Activated T-cell treated with anti-CD3 and anti-CD28 coated beads, Interleukin-2, amount 50 U/mL, for 72 hours (primary cell): ENCODE measurements at places on chromosomes 12 and 14.

- H3K27ac ChIP-seq: no peak overlapping the region
- H3K4me3 ChIP-seq: no peak overlapping the region
- H3K36me3 ChIP-seq: peaks cover 3% of the 10 kb centered on the region
- H3K4me1 ChIP-seq: peaks cover 4% of the 10 kb centered on the region
- no peak for DNase-seq
- H3K27me3 ChIP-seq: no peaks in the 10 kb centered on the region
These were observed 22.7 kb downstream of the CGRRF1 start for GRCh38 chr14:54532111-54533012.

DNA sequence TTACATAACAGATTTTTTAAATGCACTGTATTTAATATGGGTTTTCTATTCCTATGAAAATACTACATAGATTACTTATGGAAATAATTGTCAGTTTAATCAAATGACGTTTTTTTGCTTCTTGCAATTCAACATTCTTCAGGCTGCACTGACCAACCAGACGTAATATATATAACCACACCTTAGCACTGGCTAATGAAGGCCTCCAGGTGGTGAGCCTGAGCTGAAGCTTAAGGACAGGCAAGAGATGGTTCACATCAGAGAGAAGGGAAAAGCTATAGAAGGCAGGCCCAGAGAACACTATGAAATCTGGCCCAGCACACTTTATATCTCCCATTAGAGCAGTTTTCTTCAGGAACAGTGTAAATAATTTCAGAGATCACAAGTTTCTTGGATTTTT lies 2.8 kb upstream of the MDGA2 start:
- H3K4me1 ChIP-seq: no peaks in the 10 kb centered on the region
- H3K4me3 ChIP-seq: no peak overlapping the region
- peaks cover 32% of the 10 kb centered on the region for H3K27me3 ChIP-seq
- peaks cover 4% of the 10 kb centered on the region for H3K36me3 ChIP-seq
- H3K27ac ChIP-seq: no peak overlapping the region

- peaks cover 3% of the 10 kb centered on the region for H3K36me3 ChIP-seq
- H3K4me1 ChIP-seq: no peaks in the 10 kb centered on the region
- no peak overlapping the region for H3K4me3 ChIP-seq
These were observed 61.9 kb downstream of the KICS2 start for GRCh38 chr12:64160021-64160710.

DNA sequence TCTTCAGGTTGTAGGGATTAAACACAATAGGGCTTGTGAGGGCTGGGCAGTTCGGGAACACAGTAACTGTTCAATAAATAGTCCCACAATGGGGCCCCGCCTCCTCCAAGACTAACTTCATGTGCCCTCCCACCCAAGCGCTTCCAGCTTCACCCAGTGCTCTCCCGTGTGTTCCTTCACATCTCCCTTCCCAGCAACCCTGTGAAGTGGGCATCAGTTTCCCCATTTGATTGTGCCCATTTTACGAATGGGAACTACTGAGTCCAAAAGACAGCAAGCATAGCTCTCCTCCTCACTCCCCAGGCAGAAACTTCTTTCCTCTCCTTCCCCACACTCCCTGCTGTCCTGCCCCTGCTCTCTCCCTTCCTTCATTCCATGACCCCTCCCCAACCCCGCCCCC lies 6.2 kb upstream of the TRPV4 start:
- H3K27ac ChIP-seq: no peak overlapping the region
- H3K4me3 ChIP-seq: no peak overlapping the region
- no peaks in the 10 kb centered on the region for H3K36me3 ChIP-seq
- peaks cover 8% of the 10 kb centered on the region for H3K27me3 ChIP-seq

DNA sequence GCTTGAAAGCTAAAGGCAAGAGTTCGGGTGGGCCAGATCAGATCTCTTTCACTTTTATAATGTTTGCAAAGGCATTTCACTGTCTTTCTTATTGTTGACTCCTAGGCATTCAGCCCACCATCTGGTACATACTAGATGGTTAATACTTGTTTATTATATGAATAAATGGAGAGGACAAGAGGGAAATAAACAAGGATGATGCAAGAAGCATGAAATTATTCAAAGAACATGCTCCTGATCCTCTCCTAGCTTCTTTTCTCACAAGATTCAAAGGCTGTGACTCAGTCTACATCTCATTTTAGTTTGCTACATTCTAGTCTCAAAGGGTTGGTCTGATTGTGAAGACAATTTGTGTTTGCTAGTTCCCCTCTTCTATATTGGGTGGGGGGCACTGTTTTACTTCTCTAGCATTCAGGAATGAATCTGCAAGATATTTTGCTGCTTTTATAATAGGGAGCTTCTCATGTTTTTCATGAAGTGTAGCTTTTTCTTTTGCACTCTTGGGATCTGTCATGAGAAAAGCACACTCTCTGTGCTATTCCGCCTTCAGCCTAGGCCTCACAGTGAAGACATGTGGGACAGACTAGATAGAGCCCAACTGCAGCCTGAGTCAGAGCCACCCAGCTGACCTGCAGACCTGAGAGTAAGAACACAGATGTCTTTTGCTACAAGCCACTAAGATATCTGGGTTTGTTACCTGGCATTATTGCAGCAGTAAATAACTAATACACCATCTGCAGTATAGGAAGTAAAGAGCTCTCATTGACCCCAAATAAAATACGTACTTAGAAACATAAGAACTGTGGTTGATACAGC lies 65.7 kb downstream of the PTHLH start:
- H3K4me1 ChIP-seq: no peaks in the 10 kb centered on the region
- no peaks in the 10 kb centered on the region for H3K36me3 ChIP-seq
- H3K27ac ChIP-seq: no peak overlapping the region

GRCh38 chr12:112359290-112359689 lies 22.9 kb downstream of the HECTD4 start:
- H3K36me3 ChIP-seq: no peaks in the 10 kb centered on the region
- H3K27ac ChIP-seq: no peak overlapping the region
- H3K4me1 ChIP-seq: peaks cover 6% of the 10 kb centered on the region
- DNase-seq: no peak

DNA sequence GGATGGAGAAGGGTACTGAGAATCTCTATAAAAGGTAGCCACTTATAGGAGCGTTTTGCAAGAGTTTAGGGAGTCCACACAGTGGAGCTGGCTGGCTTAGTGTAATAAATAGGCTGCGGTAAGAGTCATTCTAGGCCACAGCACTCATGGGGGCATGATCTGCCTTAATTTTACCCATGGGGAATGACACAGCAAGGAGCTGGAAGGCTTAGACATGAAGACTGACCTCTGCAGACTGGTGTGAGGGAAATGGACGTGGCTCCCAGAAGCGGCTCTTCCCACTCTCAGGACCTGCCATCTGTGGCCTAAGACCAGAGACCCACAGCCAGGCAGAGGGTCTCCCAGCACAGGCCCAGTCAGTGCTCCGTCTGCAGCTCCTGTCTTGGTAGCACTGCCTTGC lies 173.3 kb downstream of the PPM1H start:
- peaks cover 43% of the 10 kb centered on the region for H3K4me1 ChIP-seq
- DNase-seq: no peak
- H3K4me3 ChIP-seq: no peak overlapping the region
- H3K36me3 ChIP-seq: no peaks in the 10 kb centered on the region
- no peak overlapping the region for H3K27ac ChIP-seq
- H3K27me3 ChIP-seq: peaks cover 42% of the 10 kb centered on the region

- H3K4me1 ChIP-seq: peaks cover 12% of the 10 kb centered on the region
- no peak overlapping the region for H3K27ac ChIP-seq
- H3K4me3 ChIP-seq: no peak overlapping the region
- no peaks in the 10 kb centered on the region for H3K36me3 ChIP-seq
- no peak for DNase-seq
- peaks cover 44% of the 10 kb centered on the region for H3K27me3 ChIP-seq
These were observed 31.5 kb downstream of the SPTB start for GRCh38 chr14:64848239-64848638.

- no peak for DNase-seq
- H3K4me1 ChIP-seq: peaks cover 21% of the 10 kb centered on the region
- H3K36me3 ChIP-seq: no peaks in the 10 kb centered on the region
- no peak overlapping the region for H3K27ac ChIP-seq
- no peaks in the 10 kb centered on the region for H3K27me3 ChIP-seq
These were observed 100.4 kb downstream of the RFLNA start for GRCh38 chr12:124395284-124395752.

GRCh38 chr12:111596985-111597830 lies 1.9 kb downstream of the ATXN2 start:
- peak overlapping the region; percentile 96 for H3K4me3 ChIP-seq
- H3K4me1 ChIP-seq: peaks cover 44% of the 10 kb centered on the region
- H3K27ac ChIP-seq: peak overlapping the region; percentile 87
- no peaks in the 10 kb centered on the region for H3K27me3 ChIP-seq
- DNase-seq: peak; percentile 23
- H3K36me3 ChIP-seq: peaks cover 4% of the 10 kb centered on the region

- peaks cover 47% of the 10 kb centered on the region for H3K4me1 ChIP-seq
- DNase-seq: no peak
- no peaks in the 10 kb centered on the region for H3K27me3 ChIP-seq
- H3K36me3 ChIP-seq: peaks cover 5% of the 10 kb centered on the region
These were observed 41.5 kb downstream of the PITPNM2 start for GRCh38 chr12:123109319-123109772.

- H3K27ac ChIP-seq: no peak overlapping the region
- H3K4me1 ChIP-seq: peaks cover 8% of the 10 kb centered on the region
- H3K27me3 ChIP-seq: no peaks in the 10 kb centered on the region
- DNase-seq: no peak
- no peak overlapping the region for H3K4me3 ChIP-seq
These were observed 46.0 kb downstream of the TECPR2 start for GRCh38 chr14:102408724-102409123.

DNA sequence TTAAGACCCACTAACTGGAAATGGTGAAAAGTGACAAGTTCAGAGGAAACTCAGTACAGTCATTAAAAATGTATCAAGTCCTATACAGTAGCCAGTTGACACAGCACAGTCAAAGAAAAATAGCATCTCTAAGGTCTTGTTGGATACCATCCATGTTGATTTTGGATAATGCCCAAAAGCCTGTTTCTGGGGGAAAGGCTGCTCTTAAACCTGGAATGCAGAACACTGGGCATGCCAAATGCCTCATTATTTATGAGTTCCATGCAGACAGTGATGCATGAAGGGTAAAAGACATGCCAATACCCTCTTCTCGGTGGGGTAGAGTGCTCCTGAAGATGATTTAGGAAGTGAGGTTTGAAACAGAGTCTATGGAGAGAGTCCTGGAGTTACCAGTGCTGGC lies 29.6 kb downstream of the KCNK13 start:
- peaks cover 13% of the 10 kb centered on the region for H3K4me1 ChIP-seq
- no peak overlapping the region for H3K4me3 ChIP-seq
- no peak for DNase-seq
- H3K27ac ChIP-seq: no peak overlapping the region
- peaks cover 39% of the 10 kb centered on the region for H3K27me3 ChIP-seq
- no peaks in the 10 kb centered on the region for H3K36me3 ChIP-seq

- H3K4me1 ChIP-seq: peaks cover 53% of the 10 kb centered on the region
- H3K27me3 ChIP-seq: no peaks in the 10 kb centered on the region
- no peaks in the 10 kb centered on the region for H3K36me3 ChIP-seq
- DNase-seq: peak; percentile 12
These were observed 1.1 kb upstream of the ATP23 start for GRCh38 chr12:57940052-57940914.

DNA sequence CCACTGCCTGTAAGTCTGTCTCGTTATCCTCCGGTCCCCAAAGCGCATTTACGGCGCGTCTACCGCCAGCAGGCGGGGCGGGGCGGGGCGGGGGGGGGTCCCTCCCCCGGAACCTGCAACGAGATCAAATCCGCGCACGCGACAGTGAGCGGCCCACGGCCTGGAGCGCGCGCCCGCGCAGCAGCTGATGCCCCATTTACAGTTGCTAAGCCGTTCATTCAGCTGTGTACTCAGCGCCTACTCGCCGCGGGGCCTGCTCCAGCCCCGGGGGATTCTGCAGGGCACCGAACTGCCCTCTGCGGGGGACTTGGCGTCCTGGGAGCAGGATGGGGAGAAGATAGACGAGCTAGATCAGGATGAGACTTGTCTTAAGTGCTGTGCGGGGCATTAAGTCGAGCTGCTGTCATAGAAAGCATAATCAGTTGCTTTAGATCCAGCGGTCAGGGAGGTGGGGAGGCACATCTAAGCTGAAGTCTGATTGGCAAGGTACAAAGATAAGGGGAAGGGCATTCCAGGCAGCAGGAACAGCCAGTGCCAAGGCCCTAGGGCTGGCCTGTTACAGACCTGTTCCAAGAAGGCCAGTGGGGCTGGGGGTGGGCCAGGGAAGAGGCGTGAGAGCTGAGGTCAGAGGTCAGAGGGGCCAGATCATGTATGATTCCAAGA lies 1.4 kb upstream of the CCDC85C start:
- DNase-seq: peak; percentile 80
- peak overlapping the region; percentile 69 for H3K27ac ChIP-seq
- H3K36me3 ChIP-seq: no peaks in the 10 kb centered on the region

- no peaks in the 10 kb centered on the region for H3K27me3 ChIP-seq
- no peak overlapping the region for H3K4me3 ChIP-seq
These were observed 240.2 kb upstream of the CLEC14A start for GRCh38 chr14:38496092-38496491.

- no peaks in the 10 kb centered on the region for H3K36me3 ChIP-seq
- peak overlapping the region; percentile 57 for H3K27ac ChIP-seq
- peaks cover 5% of the 10 kb centered on the region for H3K4me1 ChIP-seq
- no peak overlapping the region for H3K4me3 ChIP-seq
- peak; percentile 23 for DNase-seq
These were observed 1086.9 kb downstream of the TMEM121 start for GRCh38 chr14:106613256-106613655.

GRCh38 chr14:100894416-100894815 lies 9.1 kb downstream of the RTL1 start:
- no peak for DNase-seq
- H3K4me3 ChIP-seq: no peak overlapping the region
- no peaks in the 10 kb centered on the region for H3K4me1 ChIP-seq
- H3K27me3 ChIP-seq: peaks cover 10% of the 10 kb centered on the region
- no peaks in the 10 kb centered on the region for H3K36me3 ChIP-seq

- H3K4me1 ChIP-seq: no peaks in the 10 kb centered on the region
- H3K4me3 ChIP-seq: no peak overlapping the region
- no peaks in the 10 kb centered on the region for H3K27me3 ChIP-seq
- DNase-seq: no peak
- H3K27ac ChIP-seq: no peak overlapping the region
These were observed 136.3 kb upstream of the PRICKLE1 start for GRCh38 chr12:42725809-42726208.

GRCh38 chr14:28831126-28831525 lies 64.5 kb downstream of the FOXG1 start:
- H3K4me3 ChIP-seq: no peak overlapping the region
- DNase-seq: no peak
- no peaks in the 10 kb centered on the region for H3K27me3 ChIP-seq
